Fibroblast of the aortic adventitia (primary cell): ENCODE measurements at places on chromosomes 13 and 19. TPM values are rescaled to one million over a fixed set of nuclear protein-coding genes. Genes with fewer than 3 reads are reported as not detected.

Gene NPAS1
- total RNA-seq = 0.49 and 2.1 TPM in 2 replicates

Gene MYCBP2
- 84.9 and 284 TPM in 2 replicates for total RNA-seq

Gene ACP7
- 0.45 TPM in 1 of 2 replicates, not detected in the other for total RNA-seq

Gene CEACAM1
- 0.33 TPM in 1 of 2 replicates, not detected in the other for total RNA-seq

Gene FGF21
- total RNA-seq = not detected in 2 replicates

Gene PRTN3
- not detected in 2 replicates for total RNA-seq

GRCh38 chr13:39224671-39225240 lies 186.5 kb downstream of the NHLRC3 start:
- DNase-seq = no peak

DNA sequence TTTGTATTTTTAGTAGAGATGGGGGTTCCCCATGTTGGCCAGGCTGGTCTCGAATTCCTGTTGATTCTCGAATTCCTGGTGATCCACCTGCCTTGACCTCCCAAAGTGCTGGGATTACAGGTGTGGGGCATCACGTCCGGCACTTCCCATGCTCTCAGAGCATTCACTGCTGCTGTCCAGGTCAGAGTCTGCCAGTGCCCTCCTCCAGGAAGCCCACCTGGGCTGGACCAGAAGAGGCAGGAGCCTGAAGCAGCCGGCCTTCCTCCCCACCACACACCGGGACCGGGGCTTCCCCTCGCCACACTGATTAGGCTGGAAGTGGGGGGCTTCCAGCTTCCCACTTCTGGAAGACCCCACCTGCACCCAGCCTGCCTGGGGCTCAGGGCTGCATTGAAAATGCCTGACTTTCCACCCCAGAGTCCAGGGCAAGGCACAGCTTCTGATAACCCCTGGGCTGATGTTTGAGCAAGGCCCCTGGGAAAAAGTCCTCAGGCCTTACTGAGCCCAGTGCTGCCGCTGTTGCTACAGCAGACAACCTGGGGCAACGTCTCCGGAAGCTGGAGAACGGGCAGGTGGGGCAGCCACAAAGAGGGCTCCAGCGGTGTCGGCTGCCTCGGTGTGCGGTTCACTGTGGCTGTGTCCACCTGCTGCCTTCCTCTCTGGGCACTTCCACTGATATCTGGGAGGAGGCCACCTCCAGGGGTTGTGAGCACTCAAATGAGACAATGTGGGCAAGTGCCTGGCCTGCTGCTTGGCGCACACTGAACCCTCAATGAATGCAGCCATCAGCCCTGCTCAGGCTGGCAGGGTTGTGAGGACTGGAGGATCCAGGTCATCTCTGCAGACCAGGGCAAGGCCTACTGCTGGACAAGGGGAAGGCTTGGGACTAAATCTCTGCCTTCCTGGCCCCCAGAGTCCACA lies 22.6 kb downstream of the CEBPA start:
- no peak for DNase-seq

GRCh38 chr13:23758798-23759527 lies 130.2 kb downstream of the MIPEP start:
- DNase-seq = peak; percentile 47
